Sigmoid colon (tissue), 7 donors: ENCODE measurements at places on chromosomes 11 and 22. TPM values are rescaled to one million over a fixed set of nuclear protein-coding genes. Genes with fewer than 3 reads are reported as not detected.

- H3K27me3 ChIP-seq = no peaks in the 10 kb centered on the region
- no peaks in the 10 kb centered on the region for H3K4me1 ChIP-seq
- no peaks in the 10 kb centered on the region for H3K36me3 ChIP-seq
- DNase-seq = peak; percentile 94
- H3K27ac ChIP-seq = peak overlapping the region; percentile 82
Observed at GRCh38 chr11:19633276-19633675, 79.4 kb upstream of the NAV2 start.

- H3K27me3 ChIP-seq = no peaks in the 10 kb centered on the region
- H3K27ac ChIP-seq = no peak overlapping the region
- no peaks in the 10 kb centered on the region for H3K4me1 ChIP-seq
- peak; percentile 84 for DNase-seq
- H3K36me3 ChIP-seq = no peaks in the 10 kb centered on the region
Observed at GRCh38 chr22:32660292-32660691, 141.2 kb upstream of the TIMP3 start.

GRCh38 chr11:61968758-61969390, 1.4 kb upstream of the FTH1 start:
- H3K27me3 ChIP-seq = no peaks in the 10 kb centered on the region
- peaks cover 24% of the 10 kb centered on the region for H3K36me3 ChIP-seq
- peaks cover 75% of the 10 kb centered on the region for H3K4me1 ChIP-seq

- no peaks in the 10 kb centered on the region for H3K4me1 ChIP-seq
- no peak overlapping the region for H3K4me3 ChIP-seq
- H3K27me3 ChIP-seq = no peaks in the 10 kb centered on the region
- no peak for DNase-seq
Observed at GRCh38 chr11:87361891-87362290, 324.2 kb downstream of the TMEM135 start.

DNA sequence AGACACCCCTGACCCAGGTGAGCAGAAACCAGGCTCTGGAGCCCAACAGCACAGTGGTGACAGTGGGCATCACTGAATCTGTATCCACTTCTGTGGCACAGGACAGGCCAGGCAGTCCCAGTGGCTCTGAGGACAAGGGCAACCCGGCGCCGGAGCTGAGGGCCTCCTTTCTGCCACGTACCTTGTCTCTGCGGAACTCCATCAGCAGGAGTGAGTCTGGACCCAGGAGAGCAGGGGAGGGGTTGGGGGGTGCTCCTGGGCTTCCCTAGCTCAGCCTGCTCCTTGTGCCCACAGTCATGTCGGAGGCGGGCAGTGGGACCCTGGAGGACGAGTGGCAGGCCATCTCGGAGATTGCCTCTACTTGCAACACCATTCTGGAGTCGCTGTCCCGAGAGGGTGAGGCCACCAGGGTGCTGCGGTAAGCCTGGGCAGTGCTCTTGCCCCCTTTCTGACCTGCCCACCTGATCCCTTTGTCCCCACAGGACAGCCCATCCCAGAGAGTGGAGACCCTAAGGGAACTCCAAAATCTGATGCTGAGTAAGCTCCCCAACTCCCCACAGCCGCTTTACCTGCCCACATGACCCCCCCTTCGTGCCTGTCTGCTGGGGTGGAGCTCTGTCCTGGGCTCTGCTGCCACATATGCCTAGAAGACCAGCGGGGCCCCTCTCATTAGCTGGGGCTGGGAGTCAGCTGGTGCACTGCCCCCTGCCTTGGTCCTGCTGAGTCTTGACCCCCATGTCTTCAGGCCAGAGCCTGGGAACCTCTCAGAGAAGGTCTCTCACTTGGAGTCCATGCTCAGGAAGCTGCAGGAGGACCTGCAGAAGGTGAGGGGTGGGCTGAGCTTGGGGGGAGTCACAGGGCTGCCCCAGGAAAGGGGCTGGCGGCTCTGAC, 12.0 kb downstream of the SIPA1 start:
- peaks cover 23% of the 10 kb centered on the region for H3K36me3 ChIP-seq
- H3K4me3 ChIP-seq = no peak overlapping the region
- no peak for DNase-seq
- peak overlapping the region; percentile 90 for H3K27ac ChIP-seq
- H3K4me1 ChIP-seq = peaks cover 41% of the 10 kb centered on the region

GRCh38 chr11:86589856-86590589, 82.4 kb downstream of the ME3 start:
- DNase-seq = no peak
- peaks cover 36% of the 10 kb centered on the region for H3K4me1 ChIP-seq
- H3K36me3 ChIP-seq = no peaks in the 10 kb centered on the region
- H3K27ac ChIP-seq = no peak overlapping the region
- H3K4me3 ChIP-seq = no peak overlapping the region

- no peak overlapping the region for H3K4me3 ChIP-seq
- peak; percentile 68 for DNase-seq
- no peaks in the 10 kb centered on the region for H3K27me3 ChIP-seq
- H3K4me1 ChIP-seq = no peaks in the 10 kb centered on the region
- H3K36me3 ChIP-seq = no peaks in the 10 kb centered on the region
Observed at GRCh38 chr11:69382131-69383128, 88.5 kb downstream of the MYEOV start.

- no peak overlapping the region for H3K27ac ChIP-seq
- no peaks in the 10 kb centered on the region for H3K36me3 ChIP-seq
- no peaks in the 10 kb centered on the region for H3K4me1 ChIP-seq
- no peak for DNase-seq
- H3K27me3 ChIP-seq = no peaks in the 10 kb centered on the region
Observed at GRCh38 chr11:130710021-130710420, 206.3 kb downstream of the SNX19 start.

GRCh38 chr11:12044799-12045198, 36.4 kb upstream of the DKK3 start:
- no peaks in the 10 kb centered on the region for H3K36me3 ChIP-seq
- H3K4me3 ChIP-seq = no peak overlapping the region
- H3K4me1 ChIP-seq = peaks cover 17% of the 10 kb centered on the region
- H3K27me3 ChIP-seq = no peaks in the 10 kb centered on the region

- H3K27ac ChIP-seq = no peak overlapping the region
- no peak overlapping the region for H3K4me3 ChIP-seq
- no peaks in the 10 kb centered on the region for H3K4me1 ChIP-seq
- no peak for DNase-seq
Observed at GRCh38 chr22:19681863-19682245, 32.4 kb upstream of the SEPTIN5 start.

- DNase-seq = no peak
- H3K27ac ChIP-seq = peak overlapping the region; percentile 72
- peaks cover 34% of the 10 kb centered on the region for H3K4me1 ChIP-seq
- H3K27me3 ChIP-seq = no peaks in the 10 kb centered on the region
- no peak overlapping the region for H3K4me3 ChIP-seq
- no peaks in the 10 kb centered on the region for H3K36me3 ChIP-seq
Observed at GRCh38 chr11:48064306-48064705, 83.9 kb downstream of the PTPRJ start.

GRCh38 chr11:118895093-118896039, 11.7 kb downstream of the CXCR5 start:
- DNase-seq = no peak
- no peaks in the 10 kb centered on the region for H3K4me1 ChIP-seq
- no peak overlapping the region for H3K4me3 ChIP-seq
- H3K36me3 ChIP-seq = peaks cover 18% of the 10 kb centered on the region
- H3K27me3 ChIP-seq = no peaks in the 10 kb centered on the region

DNA sequence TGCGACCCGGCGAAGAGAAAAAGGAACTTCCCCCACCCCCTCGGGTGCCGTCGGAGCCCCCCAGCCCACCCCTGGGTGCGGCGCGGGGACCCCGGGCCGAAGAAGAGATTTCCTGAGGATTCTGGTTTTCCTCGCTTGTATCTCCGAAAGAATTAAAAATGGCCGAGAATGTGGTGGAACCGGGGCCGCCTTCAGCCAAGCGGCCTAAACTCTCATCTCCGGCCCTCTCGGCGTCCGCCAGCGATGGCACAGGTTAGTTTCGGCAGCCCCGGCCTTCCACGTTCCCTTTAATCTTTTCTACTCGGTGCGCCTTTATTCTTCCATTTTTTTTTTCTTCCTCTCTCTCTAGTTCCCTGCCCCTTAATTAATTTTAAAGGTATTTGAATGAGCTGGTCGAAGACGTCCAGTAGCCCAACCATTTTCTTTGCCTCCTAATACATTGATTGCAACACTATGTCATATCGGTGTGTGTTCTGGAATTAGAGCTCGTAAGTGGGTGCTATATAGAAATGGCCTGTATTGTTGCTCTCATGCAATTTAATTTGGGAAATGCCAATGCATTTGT, 537 bp downstream of the EP300 start:
- DNase-seq = no peak
- H3K4me1 ChIP-seq = peaks cover 40% of the 10 kb centered on the region
- peak overlapping the region; percentile 88 for H3K4me3 ChIP-seq

The SDHAF2 gene
- 57.1 TPM for total RNA-seq

The OR10A3 gene
- total RNA-seq = not detected

The ABCG4 gene
- total RNA-seq = not detected

The SUSD2 gene
- total RNA-seq = 3.0 TPM
